ENCODE measurements at places on chromosomes 16 and 17.

GRCh38 chr17:77779711-77780539, 178.6 kb upstream of the TNRC6C start:
- no peak for DNase-seq

GRCh38 chr17:48001197-48001596, 30.3 kb downstream of the CDK5RAP3 start:
- no peak for DNase-seq

- DNase-seq, result no peak
These were observed 72.8 kb downstream of the GOSR1 start for GRCh38 chr17:30549864-30550511.

DNA sequence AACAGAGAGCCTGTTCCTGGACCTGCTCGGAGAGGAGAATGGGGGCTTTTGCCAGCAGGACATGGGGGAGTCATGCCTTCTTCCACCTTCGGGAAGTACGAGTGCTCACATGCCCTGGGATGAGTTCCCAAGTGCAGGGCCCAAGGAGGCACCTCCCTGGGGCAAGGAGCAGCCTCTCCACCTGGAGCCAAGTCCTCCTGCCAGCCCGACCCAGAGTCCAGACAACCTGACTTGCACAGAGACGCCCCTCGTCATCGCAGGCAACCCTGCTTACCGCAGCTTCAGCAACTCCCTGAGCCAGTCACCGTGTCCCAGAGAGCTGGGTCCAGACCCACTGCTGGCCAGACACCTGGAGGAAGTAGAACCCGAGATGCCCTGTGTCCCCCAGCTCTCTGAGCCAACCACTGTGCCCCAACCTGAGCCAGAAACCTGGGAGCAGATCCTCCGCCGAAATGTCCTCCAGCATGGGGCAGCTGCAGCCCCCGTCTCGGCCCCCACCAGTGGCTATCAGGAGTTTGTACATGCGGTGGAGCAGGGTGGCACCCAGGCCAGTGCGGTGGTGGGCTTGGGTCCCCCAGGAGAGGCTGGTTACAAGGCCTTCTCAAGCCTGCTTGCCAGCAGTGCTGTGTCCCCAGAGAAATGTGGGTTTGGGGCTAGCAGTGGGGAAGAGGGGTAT, 39.3 kb upstream of the IL21R start:
- no peak for DNase-seq

DNA sequence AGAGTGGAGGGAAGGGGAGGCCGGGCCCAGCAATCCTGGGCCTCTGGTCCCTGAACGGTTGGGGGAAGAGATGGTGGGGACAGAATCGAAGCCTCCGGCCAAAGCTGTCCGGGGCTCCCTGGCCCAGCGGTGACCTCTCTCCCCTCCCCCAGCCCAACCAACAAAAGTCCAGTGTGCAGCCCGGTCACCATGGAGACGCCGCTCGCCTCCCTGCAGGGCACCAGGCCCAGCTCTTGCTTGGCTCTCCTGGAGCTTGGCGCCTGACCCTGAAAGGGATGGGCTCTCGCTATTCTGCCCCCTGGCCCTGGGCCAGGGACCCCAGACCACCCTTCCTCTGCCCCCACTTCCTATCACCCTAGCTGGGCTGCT, 1.3 kb downstream of the METRN start:
- DNase-seq, result no peak

GRCh38 chr16:15493466-15494180, 59.2 kb downstream of the BMERB1 start:
- no peak for DNase-seq

- no peak for DNase-seq
These were observed 57.3 kb downstream of the AXIN2 start for GRCh38 chr17:65504141-65504540.

DNA sequence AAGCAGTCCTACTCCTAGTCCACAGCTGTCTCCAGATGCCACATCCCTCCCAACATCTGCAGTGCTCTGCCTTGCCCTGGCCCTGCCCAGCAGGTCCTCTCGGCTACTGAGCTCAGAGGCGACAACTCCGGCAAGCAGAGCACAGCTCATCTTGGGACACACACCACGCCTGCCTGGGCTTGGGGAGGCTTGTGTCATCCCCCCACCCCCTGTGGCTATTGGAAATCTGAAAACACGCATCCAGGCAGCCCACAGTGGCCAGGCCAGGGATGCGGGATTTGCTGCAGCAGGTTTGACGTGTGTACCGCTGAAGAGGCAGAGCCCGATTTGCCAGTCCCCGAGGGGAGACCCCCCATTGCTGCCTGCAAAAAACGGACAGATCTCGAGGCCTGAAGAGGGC, 25.4 kb downstream of the MXRA7 start:
- DNase-seq, result no peak

GRCh38 chr17:4591529-4591928, 7.2 kb downstream of the SMTNL2 start:
- DNase-seq, result no peak

- peak; percentile 98 for DNase-seq
These were observed at the start of gene TOB1 for GRCh38 chr17:50866261-50866949. Gene TOB1, minus strand, starts transcription at chr17:50866354. Its CDS starts 2,337 bp downstream, at chr17:50864017.

- no peak for DNase-seq
These were observed 4.0 kb downstream of the C1QTNF1 start for GRCh38 chr17:79027925-79028491.

DNA sequence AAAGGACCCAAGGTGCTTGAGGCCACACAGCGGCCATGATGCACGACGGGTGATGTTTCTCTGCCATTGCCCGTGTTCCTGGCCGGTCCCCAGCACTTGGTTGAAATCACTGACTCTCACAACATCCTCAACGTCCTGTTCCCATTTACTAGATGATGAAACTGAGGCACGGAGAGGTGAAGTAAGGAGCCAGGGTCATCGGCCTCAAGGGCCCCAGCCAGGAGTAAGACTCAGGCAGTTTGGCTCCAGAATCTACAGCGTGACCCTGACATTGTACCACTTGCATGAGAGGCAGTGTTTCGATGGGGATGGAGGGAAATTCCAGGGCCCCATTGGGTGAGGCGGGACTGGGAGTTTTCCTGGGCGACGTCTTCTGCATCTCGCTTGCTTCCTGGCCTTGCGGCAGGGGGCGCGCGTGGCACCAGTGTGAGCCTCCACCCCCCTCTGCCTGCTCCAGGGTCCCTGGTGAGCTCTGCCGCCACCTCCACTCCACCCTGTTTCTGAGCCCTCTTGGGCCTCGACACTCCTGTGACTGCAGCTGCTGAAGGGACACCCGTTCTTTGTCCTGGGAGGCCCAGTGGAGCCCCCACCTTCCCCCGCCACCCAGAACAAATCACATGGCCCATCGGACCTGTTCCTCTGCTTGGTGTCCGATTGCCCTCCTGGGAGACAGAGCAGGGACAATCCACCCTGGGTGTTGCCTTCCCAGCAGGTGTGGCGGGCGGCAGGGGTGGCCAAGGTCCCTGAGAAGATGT, 133.0 kb upstream of the GSE1 start:
- no peak for DNase-seq
